Right kidney (tissue), 9 donors: ENCODE measurements at places on chromosomes 11 and 22.

DNA sequence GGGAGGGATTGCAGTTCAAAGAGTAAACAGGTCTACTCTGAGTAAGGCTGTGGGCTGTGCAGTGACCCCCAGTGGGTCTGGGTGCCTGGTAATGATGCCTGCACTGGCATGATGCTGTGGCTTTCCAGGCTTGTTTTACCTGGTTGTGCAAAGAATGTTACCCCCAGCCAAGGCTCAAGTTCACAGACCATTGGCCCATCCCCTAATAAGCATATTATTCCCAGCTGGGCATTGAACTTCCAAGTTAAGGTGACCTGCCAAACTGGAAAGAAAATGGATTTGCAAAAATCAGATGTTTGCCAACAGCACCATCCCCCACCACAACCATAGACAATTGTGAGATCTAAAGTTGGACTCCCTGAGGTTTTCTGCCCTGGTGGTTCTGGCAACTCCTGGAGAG is 7.9 kb upstream of the EHF start:
- no peak for DNase-seq

GRCh38 chr11:117866526-117866925 is 9.9 kb downstream of the FXYD6 start:
- no peak for DNase-seq

- DNase-seq = no peak
Observed at GRCh38 chr11:30733748-30734147, 147.6 kb upstream of the MPPED2 start.

- peak; percentile 19 for DNase-seq
Observed at GRCh38 chr22:21837248-21837979, 30.0 kb downstream of the MAPK1 start.

DNA sequence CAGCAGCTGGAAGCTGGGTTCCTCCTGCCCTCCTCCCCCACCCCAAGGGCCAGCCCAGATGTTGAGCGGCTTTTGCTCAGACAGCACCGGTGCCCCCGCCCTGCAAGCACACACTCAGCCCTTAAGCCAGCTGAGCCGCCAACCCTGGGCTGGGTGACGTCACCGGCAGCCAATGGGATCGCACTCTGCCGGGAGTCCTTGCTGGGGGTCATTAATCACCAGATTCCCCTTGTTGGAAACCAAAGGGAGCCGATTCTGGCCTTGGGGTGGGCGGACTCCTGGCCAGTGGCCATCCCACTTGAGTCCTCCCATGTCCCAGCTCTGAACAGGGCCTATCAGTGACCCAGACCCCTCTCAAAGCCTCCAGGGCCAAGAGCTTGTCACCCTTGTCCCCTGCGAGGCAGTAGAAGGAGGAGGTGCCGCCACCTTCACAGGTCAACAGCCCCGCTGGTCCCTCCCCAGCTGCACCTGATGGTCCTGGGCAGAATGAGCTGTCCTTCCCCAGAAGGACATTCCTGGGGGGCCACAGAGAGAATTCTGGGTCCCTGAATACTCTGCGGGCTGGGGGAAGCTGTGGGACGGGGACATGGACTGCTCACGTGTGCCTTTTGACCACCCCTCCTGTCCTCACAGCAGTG is 7.4 kb downstream of the DUSP8 start:
- DNase-seq = peak; percentile 63

GRCh38 chr22:46534177-46534776 is 3.1 kb downstream of the CELSR1 start:
- DNase-seq = no peak
